ENCODE measurements at places on chromosomes 16 and 17.
A peak's percentile ranks its signal among the peaks of the same experiment; 100 is the strongest.

- DNase-seq = peak; percentile 39
These were observed 21.3 kb downstream of the SRCIN1 start for GRCh38 chr17:38584350-38584925.

GRCh38 chr16:84138824-84139627, 6.0 kb downstream of the HSDL1 start:
- DNase-seq = no peak

DNA sequence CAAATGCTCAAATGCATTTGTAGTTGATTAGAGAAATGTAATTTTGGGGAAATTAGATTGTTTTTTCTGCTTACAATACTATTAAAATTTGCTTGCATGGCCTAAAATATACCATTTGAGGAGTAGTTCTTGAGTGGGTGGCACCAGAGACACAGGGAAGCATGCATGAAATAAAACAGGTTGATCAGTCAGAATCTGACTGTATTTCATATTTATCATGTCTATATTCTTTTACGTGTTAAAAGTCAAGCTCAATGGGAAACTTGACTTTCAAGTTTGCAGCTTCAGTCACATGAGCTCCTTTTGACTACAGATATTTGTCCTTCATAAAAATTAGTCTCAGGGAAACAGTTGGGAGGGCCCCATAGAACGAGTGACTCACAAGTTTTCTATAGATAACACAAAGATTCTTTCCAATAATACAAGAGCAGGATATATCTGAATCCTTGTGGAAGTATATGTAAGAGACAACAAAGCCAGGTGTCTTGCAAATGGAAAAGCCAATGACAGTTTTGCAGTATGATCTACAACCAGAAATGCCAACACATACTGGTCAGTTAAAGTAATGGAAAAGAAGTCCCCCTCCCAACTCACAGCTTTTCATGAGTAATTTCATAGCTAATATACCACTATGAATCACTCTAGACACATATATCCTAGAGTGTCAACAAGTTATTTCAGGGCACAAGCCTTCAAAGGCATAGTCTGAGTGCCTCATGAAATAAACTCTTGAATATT, 42.2 kb upstream of the CORO6 start:
- DNase-seq = no peak

DNA sequence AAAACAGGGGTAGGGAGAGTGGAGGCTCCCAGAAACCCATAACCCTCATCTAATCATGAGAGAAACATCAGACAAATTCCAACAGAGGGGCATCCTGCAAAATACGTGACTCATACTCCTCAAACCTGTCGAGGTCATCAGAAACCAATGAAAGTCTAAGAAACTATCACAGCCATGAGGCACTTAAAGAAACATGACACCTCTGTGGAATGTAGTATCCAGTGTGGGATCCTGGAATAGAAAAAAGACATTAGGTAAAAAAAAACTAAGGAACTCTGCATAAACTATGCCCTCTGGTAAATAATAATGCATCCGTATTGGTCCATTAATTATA, 16.4 kb downstream of the CDH5 start:
- no peak for DNase-seq

GRCh38 chr16:81366316-81366932, 51.7 kb downstream of the GAN start:
- DNase-seq = no peak

DNA sequence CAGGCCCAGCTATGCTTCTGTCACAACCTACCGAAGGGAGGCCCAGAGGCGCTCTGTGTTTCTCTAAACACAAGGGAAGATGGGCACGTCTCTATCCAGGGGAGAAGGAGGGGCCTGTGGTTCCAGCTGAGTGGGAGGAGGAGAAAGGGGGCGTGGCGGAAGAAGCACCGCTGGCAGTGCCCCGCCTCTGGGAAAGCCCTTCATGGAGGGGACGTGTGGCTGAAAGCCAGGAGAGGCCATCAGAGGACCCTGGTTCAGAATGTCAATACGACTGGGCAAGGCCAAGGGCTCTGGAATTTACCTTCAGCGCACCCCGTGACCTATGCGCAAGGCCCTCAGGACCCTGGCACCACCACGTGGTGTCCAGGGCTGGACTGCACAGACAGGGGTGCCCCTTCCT, 12.3 kb upstream of the SLC38A8 start:
- no peak for DNase-seq

DNA sequence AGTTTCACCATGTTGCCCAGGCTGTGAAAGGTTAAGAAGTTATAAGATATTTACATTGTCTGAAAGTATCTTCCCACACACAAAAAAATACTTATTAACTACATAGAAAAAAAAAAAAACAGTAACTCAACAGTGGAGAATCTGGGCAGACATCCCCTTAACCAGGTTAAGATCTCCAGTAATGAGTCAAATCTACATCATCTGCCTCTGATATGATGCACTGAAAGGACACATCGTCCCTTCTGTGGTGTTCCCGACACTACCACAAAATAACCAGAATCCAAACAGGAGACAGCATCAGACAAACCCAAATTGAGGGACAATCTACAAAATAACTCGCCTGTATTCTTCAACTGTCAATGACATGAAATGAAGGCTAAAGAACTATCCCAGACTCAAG, 40.0 kb downstream of the CMTM4 start:
- no peak for DNase-seq

All from activated effector memory CD4-positive, alpha-beta T cell treated with Interleukin-2 at 50 U/mL for 16 hours (primary cell).